Activated CD4-positive, alpha-beta T cell treated with anti-CD3 and anti-CD28 coated beads, Interleukin-2, amount 10 ng/mL, durations not matched to agents 7 days and 5 days (primary cell): ENCODE measurements at places on chromosomes 11 and 22. TPM values are rescaled to one million over a fixed set of nuclear protein-coding genes. Genes with fewer than 3 reads are reported as not detected.

Gene SLC25A1
- 40.4 TPM for total RNA-seq

DNA sequence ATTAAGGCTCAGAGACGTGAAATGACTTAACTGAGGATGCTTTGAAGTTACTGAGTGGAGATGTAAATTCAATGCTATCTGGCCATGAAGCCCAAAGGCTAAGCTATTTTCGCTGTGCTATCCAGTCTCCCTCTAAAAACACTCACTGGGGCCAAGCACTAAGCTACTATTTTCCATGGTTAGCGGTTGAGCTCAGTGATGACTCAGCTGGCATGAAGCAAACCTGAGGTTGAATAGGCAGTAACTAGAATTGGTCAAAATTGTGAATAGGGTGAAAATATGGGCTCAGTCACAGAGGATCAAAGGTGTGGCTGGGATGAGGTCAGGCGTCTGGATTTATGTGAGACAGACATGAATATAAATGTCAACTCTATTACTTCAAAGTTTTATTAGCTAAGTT, 564.2 kb upstream of the KIRREL3 start:
- DNase-seq, result no peak
- no peaks in the 10 kb centered on the region for H3K36me3 ChIP-seq
- no peaks in the 10 kb centered on the region for H3K27me3 ChIP-seq

- H3K4me1 ChIP-seq, result peaks cover 14% of the 10 kb centered on the region
- DNase-seq, result no peak
- H3K27ac ChIP-seq, result no peak overlapping the region
- no peaks in the 10 kb centered on the region for H3K27me3 ChIP-seq
- H3K36me3 ChIP-seq, result no peaks in the 10 kb centered on the region
Observed at GRCh38 chr11:3617990-3618389, 23.8 kb downstream of the ART5 start.

Gene KLHL35
- total RNA-seq, result 0.50 TPM

Gene MCM5
- total RNA-seq, result 208 TPM

DNA sequence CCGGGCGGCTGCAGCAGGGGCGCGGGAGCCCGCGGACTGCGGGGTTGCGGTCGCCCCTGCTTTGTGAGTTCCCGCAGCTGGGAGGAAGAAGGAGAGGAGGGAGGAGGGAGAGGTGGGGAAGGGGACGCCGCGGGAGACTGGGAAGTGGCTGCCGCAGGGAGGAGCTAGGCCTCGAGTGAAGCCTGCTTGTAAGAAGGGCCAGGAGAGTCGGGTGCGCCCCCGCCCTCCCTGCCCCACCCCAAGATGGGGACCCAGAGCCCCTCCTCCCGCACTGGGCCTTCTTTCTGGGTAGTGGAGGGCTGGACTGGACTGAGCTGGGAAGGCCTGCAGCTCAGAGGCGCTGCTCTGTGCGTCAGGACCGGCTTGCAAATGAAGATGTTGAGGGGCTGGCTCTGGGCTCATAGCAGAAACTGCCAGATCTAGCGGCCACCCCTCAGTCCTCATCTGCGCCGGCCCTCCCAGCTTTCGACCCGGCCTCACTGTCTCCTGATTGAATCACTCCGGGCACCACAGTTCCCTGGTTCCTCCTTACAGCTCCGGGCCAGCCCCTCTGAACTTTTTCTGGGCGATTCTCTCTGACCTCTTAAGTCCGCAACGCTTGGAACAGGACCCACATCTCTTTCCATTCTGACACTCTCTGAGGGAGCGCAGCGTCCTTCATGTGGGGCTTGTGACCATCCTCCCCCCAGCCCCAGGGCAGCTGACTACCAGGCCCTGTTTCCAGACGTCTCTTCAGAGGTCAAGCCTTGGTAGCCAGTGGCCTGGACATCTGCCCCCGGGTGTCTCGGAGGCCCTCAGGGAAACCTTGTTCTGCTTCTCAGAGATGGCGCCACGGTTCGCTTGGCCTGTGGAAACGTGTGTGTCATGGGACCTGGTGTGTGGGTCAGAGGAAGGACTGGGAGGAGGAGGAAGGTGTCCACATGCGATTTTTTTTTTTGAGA, 21.9 kb downstream of the SERPINH1 start:
- peak overlapping the region; percentile 71 for H3K4me3 ChIP-seq
- DNase-seq, result no peak
- peak overlapping the region; percentile 74 for H3K27ac ChIP-seq
- peaks cover 20% of the 10 kb centered on the region for H3K4me1 ChIP-seq
- H3K36me3 ChIP-seq, result no peaks in the 10 kb centered on the region

GRCh38 chr22:45842291-45842991, 134.5 kb downstream of the WNT7B start:
- DNase-seq, result no peak
- no peak overlapping the region for H3K4me3 ChIP-seq
- H3K4me1 ChIP-seq, result peaks cover 10% of the 10 kb centered on the region
- no peaks in the 10 kb centered on the region for H3K27me3 ChIP-seq
- H3K36me3 ChIP-seq, result peaks cover 15% of the 10 kb centered on the region
- no peak overlapping the region for H3K27ac ChIP-seq

Gene DMC1
- total RNA-seq, result 12.5 TPM

Gene AASDHPPT
- total RNA-seq, result 30.5 TPM

GRCh38 chr11:113446112-113446511, 29.1 kb downstream of the DRD2 start:
- no peaks in the 10 kb centered on the region for H3K36me3 ChIP-seq
- no peak for DNase-seq
- H3K4me1 ChIP-seq, result peaks cover 2% of the 10 kb centered on the region
- H3K27me3 ChIP-seq, result peaks cover 20% of the 10 kb centered on the region
- H3K27ac ChIP-seq, result no peak overlapping the region

GRCh38 chr11:35029979-35030682, 108.8 kb upstream of the CD44 start:
- H3K27me3 ChIP-seq, result peaks cover 2% of the 10 kb centered on the region
- DNase-seq, result peak; percentile 29
- H3K4me3 ChIP-seq, result peak overlapping the region; percentile 26
- H3K27ac ChIP-seq, result peak overlapping the region; percentile 78
- peaks cover 30% of the 10 kb centered on the region for H3K36me3 ChIP-seq

GRCh38 chr22:31676700-31677099, 14.7 kb upstream of the PISD start:
- H3K4me3 ChIP-seq, result peak overlapping the region; percentile 87
- peaks cover 24% of the 10 kb centered on the region for H3K4me1 ChIP-seq
- peaks cover 3% of the 10 kb centered on the region for H3K36me3 ChIP-seq
- H3K27ac ChIP-seq, result peak overlapping the region; percentile 95
- H3K27me3 ChIP-seq, result no peaks in the 10 kb centered on the region
- peak; percentile 93 for DNase-seq

GRCh38 chr11:123833095-123833494, 26.9 kb upstream of the OR6M1 start:
- H3K4me1 ChIP-seq, result no peaks in the 10 kb centered on the region
- no peaks in the 10 kb centered on the region for H3K36me3 ChIP-seq

- no peak overlapping the region for H3K4me3 ChIP-seq
- H3K4me1 ChIP-seq, result no peaks in the 10 kb centered on the region
- H3K27ac ChIP-seq, result no peak overlapping the region
- DNase-seq, result no peak
Observed at GRCh38 chr11:123030517-123030916, 31.4 kb downstream of the HSPA8 start.

DNA sequence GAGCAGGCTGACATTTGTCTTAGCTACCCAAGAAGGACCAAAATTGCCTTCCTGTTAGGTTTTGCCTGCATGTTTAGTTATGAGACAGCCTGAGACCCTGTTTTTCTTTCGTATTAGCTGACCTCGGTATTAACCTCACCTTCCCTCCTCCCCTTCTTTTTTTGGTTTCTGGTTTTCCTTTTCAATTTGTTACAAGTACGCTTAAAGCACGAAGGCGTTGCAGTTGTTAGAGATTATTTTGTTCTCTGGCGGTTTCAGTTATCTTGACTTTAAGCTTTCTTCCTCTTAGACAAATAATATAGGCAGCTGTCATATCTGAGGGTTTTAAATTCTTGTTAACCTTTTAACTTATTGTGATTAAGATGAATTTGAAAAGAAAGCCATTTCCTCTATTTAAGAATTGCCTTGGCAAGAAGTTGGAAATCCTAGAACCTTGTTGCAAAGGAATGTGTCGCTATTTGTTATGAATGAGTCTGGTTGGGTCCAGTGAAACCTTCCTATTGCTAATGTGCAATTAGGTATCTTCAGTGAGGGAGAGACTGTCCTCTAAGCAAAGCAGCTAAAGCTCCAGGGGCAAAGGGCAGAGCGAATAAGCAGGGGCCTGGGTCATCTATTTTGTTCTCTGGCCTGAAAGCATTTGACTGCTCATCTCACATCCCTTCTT, 45.7 kb downstream of the PACS1 start:
- peaks cover 4% of the 10 kb centered on the region for H3K36me3 ChIP-seq
- peak; percentile 51 for DNase-seq
- H3K27me3 ChIP-seq, result no peaks in the 10 kb centered on the region

DNA sequence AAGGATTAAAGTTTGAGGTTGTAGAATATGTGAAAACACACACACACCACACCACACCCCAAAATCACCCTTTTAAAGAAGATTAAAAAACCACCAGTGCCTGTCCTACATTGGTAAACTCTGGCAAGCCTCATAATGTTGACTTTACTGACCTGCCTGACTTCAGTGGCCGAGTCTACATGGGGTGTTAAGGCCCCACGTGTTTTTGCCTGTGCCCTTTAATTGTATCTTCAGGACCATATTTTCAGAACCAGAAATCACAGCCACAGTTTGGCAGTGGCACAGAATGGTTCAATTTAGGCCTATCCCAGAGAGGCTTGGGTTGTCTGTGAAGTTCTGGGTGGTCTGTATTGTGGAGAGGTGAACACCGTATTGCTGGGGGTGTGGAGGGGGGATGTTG, 33.4 kb downstream of the ZBTB16 start:
- DNase-seq, result no peak
- H3K36me3 ChIP-seq, result no peaks in the 10 kb centered on the region
- H3K4me3 ChIP-seq, result no peak overlapping the region

DNA sequence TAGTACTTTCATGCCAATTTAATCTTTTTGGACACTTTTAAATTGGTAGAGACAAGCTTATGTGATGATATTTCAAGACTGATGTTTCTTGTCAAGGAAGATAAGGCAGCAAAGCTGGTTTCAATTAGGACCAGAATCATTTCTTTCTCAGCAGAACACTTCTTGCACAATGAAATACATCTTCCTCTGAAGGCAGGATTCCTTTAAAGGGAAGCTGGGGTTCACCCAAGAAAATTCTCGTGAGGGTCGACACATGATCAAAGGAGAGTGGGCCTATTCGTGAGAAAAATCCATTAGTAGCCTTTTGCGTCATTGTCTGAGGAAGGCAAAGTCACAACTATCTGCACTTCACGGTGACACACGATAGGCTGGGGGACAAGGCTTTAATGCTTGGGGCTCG, 17.6 kb downstream of the TTC12 start:
- H3K27me3 ChIP-seq, result no peaks in the 10 kb centered on the region
- no peak overlapping the region for H3K27ac ChIP-seq
- no peak overlapping the region for H3K4me3 ChIP-seq
- H3K4me1 ChIP-seq, result no peaks in the 10 kb centered on the region
- peaks cover 15% of the 10 kb centered on the region for H3K36me3 ChIP-seq

Gene LARGE1
- 0.21 TPM for total RNA-seq

- H3K4me3 ChIP-seq, result peak overlapping the region; percentile 86
- peaks cover 5% of the 10 kb centered on the region for H3K36me3 ChIP-seq
- no peak for DNase-seq
- peak overlapping the region; percentile 94 for H3K27ac ChIP-seq
Observed at GRCh38 chr11:63680834-63681320, 423 bp upstream of the RTN3 start.

DNA sequence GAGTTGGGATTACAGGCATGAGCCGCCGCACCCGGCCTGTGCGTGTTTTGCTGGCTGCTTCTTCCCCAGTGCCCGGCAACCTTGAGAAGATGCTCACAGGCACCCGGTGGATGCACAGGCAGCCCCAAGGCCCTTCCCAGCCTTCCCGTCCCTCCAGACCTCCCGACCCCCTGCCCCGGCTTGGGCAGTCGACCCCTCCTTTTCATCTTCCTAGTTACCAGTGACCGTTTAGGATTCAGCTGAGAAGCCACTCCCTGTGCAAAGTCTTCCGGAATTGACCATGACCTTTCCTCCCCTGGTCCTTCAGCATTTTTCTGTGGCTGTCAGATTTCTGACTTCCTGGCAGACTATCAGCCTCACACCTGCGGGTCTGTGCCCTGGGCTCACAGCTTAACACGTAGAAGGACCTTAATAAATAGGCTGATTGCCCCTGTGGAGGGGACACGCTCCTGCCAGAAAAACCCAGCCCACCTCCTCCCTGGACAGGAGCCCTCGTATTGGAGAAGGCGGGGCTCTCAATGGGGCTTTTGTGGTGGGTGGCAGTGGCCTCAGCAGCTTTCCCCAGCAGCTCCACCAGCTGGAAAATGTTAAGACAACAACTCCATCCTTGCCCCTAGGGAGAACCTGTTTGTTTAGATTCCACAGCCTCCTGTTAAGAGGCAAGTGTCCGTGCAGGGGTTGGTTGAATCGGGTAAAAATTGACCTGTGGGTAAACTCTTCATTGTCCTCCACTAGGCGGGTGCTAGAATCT, 10.4 kb upstream of the ANO1 start:
- no peaks in the 10 kb centered on the region for H3K36me3 ChIP-seq
- H3K27ac ChIP-seq, result no peak overlapping the region
- no peak for DNase-seq
- H3K27me3 ChIP-seq, result peaks cover 21% of the 10 kb centered on the region
- no peak overlapping the region for H3K4me3 ChIP-seq
- no peaks in the 10 kb centered on the region for H3K4me1 ChIP-seq

Gene MYBPC3
- not detected for total RNA-seq

GRCh38 chr11:48169717-48170116, 46.9 kb upstream of the OR4B1 start:
- H3K4me3 ChIP-seq, result no peak overlapping the region
- no peaks in the 10 kb centered on the region for H3K27me3 ChIP-seq
- H3K4me1 ChIP-seq, result peaks cover 34% of the 10 kb centered on the region
- peaks cover 28% of the 10 kb centered on the region for H3K36me3 ChIP-seq

DNA sequence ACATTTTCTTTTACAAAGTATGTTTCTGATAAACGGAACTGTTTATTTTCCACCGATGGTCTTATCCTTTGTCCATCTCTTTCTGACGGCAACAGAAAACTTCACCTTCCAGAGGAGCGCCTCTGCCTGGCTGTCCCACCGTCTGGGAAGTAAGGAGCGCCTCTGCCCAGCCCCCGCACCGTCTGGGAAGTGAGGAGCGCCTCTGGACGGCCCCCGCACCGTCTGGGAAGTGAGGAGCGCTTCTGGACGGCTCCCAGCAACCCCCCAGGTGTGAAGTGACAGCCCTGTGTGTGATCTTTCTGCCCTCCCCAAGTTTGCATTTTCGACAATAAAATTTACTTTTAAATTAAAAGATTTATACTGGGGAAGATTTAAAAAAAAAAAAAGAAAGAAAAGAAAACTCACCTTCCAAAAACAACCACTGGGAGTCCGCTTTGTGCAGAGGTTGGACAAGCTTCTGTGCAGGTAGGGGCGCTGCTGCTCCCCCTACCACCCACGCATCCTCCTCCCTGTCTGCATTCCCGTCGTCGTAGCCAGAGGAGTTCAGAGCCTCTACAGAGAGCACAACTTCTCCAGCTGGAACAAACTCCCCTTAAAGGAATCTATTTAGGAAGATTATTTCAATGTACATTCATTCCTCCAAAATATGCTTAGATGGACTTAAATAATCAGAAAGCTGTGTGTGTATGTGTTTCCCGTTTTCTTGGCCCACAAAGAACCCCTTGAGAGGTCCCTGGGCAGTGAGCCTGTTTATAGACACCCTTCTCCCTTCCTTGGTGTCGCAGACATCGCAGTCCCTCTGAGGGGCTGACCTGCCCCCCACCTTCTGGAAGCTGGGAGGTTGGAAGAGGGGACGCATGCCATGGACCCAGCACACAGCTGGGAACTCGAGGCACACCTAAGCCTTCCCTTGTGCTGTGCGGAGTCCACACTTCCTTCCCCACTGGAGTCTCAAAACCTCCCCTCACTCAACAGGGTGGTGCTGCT, 849 bp upstream of the APOBEC3B start:
- H3K4me1 ChIP-seq, result peaks cover 45% of the 10 kb centered on the region
- H3K27me3 ChIP-seq, result peaks cover 6% of the 10 kb centered on the region

Gene TIMM10B
- 25.6 TPM for total RNA-seq

- DNase-seq, result no peak
- no peak overlapping the region for H3K4me3 ChIP-seq
- H3K36me3 ChIP-seq, result no peaks in the 10 kb centered on the region
- no peaks in the 10 kb centered on the region for H3K27me3 ChIP-seq
Observed at GRCh38 chr11:86186386-86186785, 58.2 kb upstream of the EED start.
